CD4-positive, alpha-beta T cell treated with Interleukin-15 for 4 hours (primary cell): ENCODE measurements at places on chromosomes 2 and 18.

DNA sequence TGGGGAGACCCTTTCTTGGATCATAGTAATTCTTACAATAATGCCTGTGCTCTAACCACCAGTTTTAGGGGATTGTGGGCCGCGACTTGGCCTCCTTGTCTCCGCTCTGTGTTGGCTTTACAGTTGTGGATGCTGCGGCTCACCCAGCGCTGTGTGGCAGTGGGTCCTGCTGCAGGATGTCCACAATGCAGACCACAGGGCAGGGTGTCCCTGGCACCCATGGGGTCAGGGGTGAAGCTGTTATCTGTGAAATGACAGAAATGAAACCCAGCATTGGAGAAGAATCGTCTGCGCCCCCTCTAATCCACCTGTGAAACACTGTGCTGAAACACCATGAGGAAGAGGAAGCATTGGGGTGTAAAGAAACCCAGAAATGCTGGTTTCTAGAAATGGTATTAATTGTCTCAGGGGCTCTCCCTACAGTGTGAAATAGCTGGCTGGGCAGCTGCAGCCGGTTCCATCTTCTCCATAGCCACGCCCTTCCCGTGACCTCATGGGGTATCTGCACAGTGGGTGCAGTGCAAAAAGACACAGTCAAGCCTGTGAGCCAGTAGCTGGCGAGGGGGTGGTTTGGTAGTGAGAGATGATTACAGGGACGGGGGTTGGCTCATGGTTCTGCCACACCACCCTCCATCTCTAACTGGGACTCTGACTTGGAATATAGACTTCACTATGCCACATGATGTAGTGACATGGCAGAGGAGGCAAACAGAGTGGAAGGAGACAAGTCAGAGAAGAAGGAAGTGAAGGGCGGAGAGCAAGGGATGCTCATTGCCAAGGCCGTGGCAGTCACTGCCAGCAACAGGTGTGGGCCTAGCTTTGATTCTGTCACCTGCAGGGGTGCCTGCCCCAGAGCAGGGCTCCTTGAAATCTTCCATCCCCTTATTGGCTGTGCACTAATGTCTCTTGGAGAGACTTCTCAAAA is 16.2 kb downstream of the INPP4A start:
- DNase-seq = peak; percentile 67

DNA sequence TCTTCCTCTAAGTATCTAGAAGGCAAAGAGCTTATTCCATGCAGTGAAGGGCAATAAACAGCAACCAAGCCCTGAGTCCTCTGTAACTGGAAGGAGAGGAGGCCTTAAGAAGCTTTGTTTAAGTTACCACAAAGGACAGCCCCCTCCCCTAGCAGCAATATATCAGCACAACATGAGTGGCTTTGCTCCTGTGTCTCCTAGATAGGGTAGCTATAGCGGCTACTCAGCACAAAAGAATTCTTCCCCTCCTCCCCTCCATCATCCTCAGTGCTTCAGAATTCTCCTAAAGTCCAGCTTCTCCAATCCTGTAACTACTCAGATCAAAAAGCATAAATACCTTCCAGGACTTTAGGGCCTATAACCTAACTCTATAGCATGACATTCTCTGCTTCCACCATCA is 16.5 kb downstream of the SUMO1 start:
- no peak for DNase-seq

- no peak for DNase-seq
Observed at GRCh38 chr2:53484531-53484930, 283.1 kb upstream of the CHAC2 start.

- no peak for DNase-seq
Observed at GRCh38 chr2:16642088-16642487, 23.5 kb downstream of the CYRIA start.

GRCh38 chr2:48249631-48250473 is 280.1 kb upstream of the STON1 start:
- DNase-seq = no peak

GRCh38 chr18:58866773-58867150 is 2.1 kb downstream of the ZNF532 start:
- DNase-seq = no peak

- DNase-seq = no peak
Observed at GRCh38 chr2:204763974-204764703, 218.9 kb downstream of the PARD3B start.

GRCh38 chr18:49342690-49343089 is 117.8 kb downstream of the DYM start:
- no peak for DNase-seq

- DNase-seq = no peak
Observed at GRCh38 chr2:42839809-42840501, 47.6 kb upstream of the HAAO start.

DNA sequence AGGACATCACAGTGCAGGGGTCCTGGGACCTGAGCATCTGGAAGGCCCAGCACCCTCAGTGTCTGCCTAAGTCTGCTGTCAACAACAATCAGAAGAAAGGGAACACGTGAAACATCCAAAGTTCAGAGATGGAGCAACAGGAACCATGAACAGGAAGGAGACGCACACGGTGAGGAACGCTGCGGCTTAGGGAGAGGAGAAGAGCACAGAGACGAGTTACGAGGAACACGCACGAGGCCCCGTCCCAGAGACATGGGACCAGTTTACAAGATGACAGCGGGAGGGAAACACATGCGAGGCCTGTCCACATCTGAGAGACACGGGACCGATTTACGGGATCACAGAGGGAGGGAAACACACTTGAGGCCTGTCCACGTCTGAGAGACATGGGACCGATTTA is 2.9 kb upstream of the KCNG2 start:
- DNase-seq = no peak

- DNase-seq = no peak
Observed at GRCh38 chr18:45751766-45752165, 27.8 kb downstream of the SLC14A1 start.

DNA sequence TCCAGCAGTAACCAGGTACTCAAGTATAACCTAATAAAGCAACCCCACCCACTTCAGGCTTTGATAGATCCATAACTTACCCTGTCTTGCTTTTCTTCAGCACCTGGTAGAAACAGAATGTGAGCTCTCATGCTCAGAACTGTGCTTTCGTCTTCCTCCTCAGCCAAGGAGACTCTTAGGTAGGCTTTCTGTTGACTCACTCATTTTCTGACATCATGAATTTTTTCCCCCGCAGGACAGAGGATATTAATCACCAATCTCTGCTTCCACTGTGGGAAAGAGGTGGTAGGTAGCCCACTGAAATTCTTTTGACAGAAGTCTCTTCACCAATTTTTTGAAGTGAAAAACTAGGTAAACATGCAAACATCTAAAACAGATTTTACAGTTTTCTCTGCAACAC is 241.2 kb upstream of the KCNJ3 start:
- no peak for DNase-seq

- no peak for DNase-seq
Observed at GRCh38 chr2:234462218-234462992, 34.5 kb downstream of the ARL4C start.

DNA sequence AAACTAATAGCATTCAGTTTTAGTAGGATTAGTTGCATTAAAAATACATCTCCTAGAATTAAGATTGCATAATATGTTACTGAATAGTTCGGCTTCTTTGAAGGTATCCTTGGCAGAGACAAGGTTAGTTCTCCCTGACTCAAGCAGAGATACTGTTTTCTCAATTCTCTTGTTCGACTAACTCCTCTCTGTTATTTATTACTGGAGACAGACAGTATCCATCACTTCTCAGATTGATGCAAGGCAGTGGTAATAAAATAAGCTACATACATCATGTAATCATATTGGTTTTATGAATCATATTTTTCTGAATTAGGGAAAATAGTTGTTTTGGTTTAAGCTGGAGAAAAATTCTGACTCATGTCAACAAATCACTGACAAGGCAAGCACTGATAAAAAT is 134.8 kb downstream of the SLC8A1 start:
- no peak for DNase-seq

- DNase-seq = no peak
Observed at GRCh38 chr2:168428431-168428830, 27.6 kb upstream of the CERS6 start.

DNA sequence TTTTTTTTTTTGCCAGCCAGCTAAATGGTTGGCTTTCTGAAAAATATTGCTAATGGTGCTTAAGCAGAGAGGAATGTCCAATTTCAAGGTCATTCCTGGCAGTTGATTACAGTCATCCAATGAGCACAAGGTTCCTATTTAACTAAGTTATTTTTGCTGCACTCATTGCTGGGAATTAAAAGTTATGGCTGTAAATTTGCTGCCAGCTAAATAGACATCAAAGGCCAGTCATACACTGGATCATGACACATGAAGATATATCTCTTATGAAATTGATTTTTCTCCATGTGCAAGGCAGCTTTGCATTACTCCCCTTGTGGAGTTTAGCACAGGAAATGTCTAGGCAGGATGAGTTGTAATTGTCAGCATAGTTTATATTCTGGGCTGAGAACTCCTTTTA is 1898.4 kb upstream of the CELF4 start:
- DNase-seq = no peak

GRCh38 chr18:51068105-51068504 is 38.1 kb downstream of the SMAD4 start:
- DNase-seq = no peak

DNA sequence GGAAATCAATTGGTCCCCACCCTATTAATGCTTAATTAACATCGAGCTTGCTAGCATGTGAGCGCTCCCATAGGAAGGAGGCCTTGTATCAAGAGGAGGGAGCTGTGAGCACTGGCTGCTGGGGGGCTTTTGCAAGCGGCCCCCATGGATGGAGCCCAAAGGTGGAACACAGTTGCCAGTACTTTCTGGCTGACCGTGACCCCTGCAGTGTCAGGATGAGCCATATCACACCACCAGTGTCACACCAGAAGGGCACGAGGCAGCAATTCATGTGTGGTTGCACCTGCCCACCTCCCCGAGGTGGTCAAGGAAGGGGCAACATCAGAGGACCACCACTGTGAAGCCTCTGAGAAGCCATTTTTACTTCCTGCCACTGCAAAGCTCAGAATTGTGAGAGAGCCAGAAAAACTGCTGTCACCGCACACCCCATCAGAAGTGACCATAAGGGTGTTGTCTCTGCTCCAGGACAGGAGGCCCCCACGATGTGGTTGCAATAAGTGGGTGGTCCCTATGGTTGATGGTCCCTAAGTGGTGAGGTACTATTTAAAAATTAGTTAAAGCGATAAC is 99.8 kb upstream of the RAB6C start:
- DNase-seq = no peak

GRCh38 chr2:54652540-54652939 is 70.9 kb upstream of the EML6 start:
- DNase-seq = peak; percentile 17

DNA sequence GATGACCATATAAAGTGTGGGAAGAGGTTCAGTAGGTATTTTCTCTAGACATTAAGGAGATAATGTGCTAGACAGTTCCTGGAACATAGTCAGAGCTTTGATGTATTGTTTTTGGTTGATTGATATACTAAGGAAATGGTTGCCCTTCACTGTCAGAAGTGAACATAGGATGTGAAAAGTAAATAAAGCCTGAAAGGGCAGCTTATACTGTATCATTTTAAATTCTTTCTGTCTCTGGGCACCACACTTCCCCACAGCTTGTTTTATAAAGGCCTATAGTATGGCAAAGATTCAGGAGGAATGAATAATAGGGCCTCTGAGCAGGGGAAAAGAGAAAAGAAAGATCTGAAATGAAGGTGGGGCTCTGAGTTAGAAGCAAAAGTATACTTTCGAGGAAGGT is 72.7 kb upstream of the ITPRID2 start:
- no peak for DNase-seq

- DNase-seq = no peak
Observed at GRCh38 chr2:159124441-159124911, 156.0 kb downstream of the TANC1 start.

DNA sequence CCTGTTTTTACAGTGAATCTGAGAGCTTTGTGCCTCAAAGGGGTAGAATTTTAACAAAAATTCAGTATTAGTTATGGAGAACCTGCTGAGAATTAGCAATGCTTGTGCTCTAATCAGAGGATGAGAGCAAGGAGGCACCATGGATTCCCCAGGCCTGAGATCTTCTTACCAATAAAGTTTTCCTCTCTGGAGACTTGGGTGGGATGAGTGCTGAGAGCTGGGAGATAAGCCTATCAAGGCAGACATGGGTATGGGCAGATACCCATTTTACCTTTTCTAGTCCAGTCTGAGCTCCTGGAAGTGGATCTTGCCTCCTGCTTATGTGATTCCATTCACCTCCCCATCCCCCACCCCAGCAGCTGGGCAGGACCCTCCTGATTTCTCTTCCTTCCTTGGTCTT is 53.9 kb downstream of the BMP10 start:
- no peak for DNase-seq
